ENCODE measurements at places on chromosomes 4 and X.

- no peak for DNase-seq
Observed at GRCh38 chrX:108399418-108400165, 38.6 kb downstream of the COL4A6 start.

DNA sequence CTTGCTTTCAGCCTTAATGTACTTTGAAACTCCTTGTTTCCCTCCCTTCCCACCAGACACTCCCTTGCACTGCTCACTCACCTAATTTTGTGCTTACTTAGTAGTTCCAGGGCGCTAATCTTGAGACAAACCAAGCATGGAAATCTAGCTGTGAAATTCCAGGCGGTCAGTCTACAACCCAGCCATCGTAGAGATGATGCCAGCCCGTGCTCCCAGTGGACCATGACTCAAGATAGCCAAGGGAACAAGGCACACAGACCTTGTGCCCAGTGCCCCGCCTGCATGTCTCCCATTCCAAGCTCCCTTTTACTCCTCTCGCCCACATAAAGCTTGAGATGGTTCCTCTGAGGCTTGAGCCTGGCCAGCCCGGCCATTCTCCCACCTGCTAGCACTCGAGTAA lies 11.1 kb downstream of the TREX2 start:
- DNase-seq, result no peak

DNA sequence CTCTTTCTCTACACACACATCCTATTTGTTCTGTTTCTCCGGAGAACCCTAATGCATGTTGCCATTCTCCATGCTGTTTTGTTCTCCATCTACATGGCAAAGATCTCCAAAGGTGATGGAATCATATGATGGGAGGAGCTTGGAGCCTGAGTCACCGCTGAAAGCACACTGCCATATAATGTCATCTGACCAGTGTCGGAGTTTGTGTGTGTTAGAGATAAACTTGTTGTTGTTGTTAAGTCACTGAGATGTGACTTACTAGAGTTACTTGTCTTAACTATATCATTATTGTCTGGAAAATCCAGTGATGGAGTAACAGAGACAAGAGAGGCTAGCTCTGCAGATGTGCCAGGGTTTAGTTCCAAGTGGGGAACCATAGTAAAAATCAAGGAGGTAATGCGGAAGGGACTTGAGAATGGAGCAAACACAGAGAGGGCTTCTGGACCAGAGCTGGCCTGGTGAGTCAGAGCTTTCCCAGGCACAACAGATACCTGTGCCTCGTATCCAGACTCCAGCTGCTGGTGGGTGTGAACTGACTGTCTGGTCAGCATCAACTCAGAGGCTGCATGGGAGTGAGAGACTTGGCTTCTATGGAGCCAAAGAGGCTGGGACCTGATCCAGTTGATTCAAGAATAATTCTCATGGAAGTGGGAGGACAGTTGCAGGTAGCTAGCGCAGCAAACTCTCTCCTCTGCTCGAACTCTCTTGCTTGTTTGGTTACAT lies 30.6 kb upstream of the CCKAR start:
- no peak for DNase-seq

DNA sequence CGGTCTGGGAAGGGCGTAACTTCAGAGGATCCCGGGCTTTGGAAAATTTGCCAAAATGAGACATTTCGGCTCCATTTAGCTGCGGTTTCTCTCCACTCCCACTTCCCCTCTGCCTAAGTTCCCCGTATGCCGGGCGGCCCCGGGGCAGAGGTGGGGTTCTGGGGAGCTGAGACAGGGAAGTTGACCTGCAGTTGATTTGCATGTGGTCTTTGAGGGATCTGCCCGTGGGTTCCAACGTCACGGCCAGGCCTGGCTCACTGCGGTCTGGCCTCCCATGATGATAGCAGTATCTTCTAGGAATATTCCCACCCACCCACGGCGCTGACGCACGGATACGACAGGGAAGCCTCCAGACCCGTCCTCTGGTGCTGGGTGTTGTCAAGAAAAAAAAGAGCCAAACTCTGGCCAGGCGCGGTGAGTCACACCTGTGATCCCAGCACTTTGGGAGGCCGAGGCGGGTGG lies 27.3 kb upstream of the CRLF2 start:
- DNase-seq, result no peak

GRCh38 chr4:156933633-156934258 lies 37.9 kb downstream of the PDGFC start:
- no peak for DNase-seq

Measured in right forelimb (tissue), 1 donor.